ENCODE measurements at places on chromosomes 3 and 15. TPM values are rescaled to one million over a fixed set of nuclear protein-coding genes. Genes with fewer than 3 reads are reported as not detected.

Gene STARD9
- 3.1 TPM for total RNA-seq

Gene PLAAT1
- total RNA-seq: not detected

Gene CHL1
- total RNA-seq: not detected

Gene PPM1L
- total RNA-seq: 0.72 TPM

Gene ATP6V1A
- 42.3 TPM for total RNA-seq
